ENCODE measurements at places on chromosomes 13 and 19. TPM values are rescaled to one million over a fixed set of nuclear protein-coding genes. Genes with fewer than 3 reads are reported as not detected.

Gene METTL21C
- not detected for total RNA-seq

Gene SIGLEC8
- total RNA-seq = 0.77 TPM

Gene KLK10
- total RNA-seq = 9.8 TPM

Gene GRIK5
- 1.6 TPM for total RNA-seq

Gene COL5A3
- 10.3 TPM for total RNA-seq

Gene UBL5
- total RNA-seq = 102 TPM

Gene RAB8A
- 69.3 TPM for total RNA-seq

Gene TMEM143
- 10.9 TPM for total RNA-seq

DNA sequence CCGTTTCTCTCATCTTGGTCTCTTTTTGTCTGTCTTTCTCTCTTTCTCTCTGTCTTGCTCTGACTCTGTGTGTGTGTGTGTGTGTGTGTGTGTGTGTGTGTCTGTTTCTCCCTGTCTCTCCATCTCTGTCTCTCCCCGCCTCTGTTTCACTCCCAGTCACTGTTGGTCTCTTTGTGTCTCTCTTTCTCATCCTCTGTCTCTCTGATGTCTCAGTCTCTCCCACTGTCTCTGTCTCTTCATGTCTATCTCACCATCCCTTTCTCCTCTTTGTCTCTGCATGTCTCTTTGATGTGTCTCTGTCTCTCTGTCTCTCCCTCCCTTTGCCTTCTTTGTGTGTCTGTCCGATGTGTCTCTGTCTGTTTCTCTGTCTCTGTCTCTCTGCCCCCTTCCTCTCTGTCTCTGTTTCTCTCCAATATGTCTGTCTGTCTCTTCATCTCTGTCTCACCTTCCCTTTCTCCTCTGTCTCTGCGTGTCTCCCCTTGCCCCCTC is 2.5 kb downstream of the NFIC start:
- peaks cover 17% of the 10 kb centered on the region for H3K4me1 ChIP-seq
- H3K27me3 ChIP-seq = peaks cover 22% of the 10 kb centered on the region
- DNase-seq = peak; percentile 55
- H3K27ac ChIP-seq = peak overlapping the region; percentile 95

- no peak for DNase-seq
- no peaks in the 10 kb centered on the region for H3K36me3 ChIP-seq
- H3K27ac ChIP-seq = no peak overlapping the region
- no peak overlapping the region for H3K4me3 ChIP-seq
- no peaks in the 10 kb centered on the region for H3K4me1 ChIP-seq
- H3K27me3 ChIP-seq = no peaks in the 10 kb centered on the region
These were observed 546.7 kb downstream of the RFC3 start for GRCh38 chr13:34364633-34365032.

DNA sequence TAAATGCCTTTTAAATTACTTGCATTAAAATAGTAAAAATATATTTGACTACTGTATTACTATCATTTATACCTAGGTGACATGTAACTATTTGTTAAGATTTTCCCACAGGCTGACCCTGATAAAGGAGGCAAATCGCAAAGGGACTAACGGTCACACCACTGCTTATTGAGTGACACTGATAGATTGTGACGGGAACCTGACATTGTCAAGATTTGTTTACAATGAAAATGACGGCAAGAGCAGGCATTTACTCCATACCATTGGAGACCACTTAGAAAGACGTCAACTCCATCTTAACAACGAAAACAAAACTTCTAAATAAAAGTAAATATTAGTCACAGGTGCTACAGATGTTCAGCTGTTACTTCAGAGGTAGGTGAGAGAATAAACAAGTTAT is 289.0 kb downstream of the DACH1 start:
- H3K4me3 ChIP-seq = no peak overlapping the region
- no peak overlapping the region for H3K27ac ChIP-seq
- DNase-seq = no peak
- H3K27me3 ChIP-seq = no peaks in the 10 kb centered on the region
- peaks cover 5% of the 10 kb centered on the region for H3K36me3 ChIP-seq

DNA sequence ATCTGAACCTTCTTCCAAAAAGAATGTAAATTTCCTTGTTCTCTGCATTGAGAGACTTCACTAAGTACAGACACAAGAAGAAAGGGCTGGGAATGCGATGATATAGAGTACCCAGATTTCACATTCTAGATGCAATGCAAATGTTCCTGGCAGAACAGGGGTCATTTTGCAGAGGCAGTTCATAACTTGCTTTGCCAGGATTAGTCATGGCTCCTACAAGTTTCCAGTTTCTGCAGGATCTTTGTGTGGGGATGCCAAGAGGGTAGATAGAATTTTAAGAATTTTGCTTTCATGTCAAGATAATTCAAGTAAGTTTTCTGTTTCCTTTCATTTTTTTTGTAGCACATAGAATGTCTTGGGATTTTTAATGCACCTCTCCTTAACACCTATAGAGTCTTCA is 181.2 kb downstream of the FGF9 start:
- H3K36me3 ChIP-seq = no peaks in the 10 kb centered on the region
- DNase-seq = no peak
- no peaks in the 10 kb centered on the region for H3K27me3 ChIP-seq

DNA sequence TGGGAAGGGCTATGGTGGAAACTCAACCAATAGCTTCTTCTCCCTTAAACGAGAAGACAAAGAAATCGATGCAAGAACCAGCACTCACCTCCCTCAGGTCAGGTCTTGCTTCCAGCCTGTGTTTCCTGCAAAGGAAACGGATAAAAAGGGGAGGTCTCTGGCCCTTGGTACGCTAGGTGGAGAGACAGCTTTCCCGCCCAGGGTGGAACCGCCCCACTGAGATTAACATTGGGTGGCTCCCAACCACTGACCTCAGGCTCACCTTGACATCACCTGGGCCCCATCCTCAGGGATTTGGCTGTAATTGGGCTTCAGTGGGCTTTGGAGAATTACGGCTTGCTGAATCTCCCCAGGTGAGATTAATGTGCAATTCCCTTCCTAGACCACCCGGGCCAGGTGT is at the start of gene NLRP7:
Gene NLRP7 (minus strand): TSS at position 150 of the 400 bp plus-strand sequence.
- DNase-seq = no peak
- H3K4me1 ChIP-seq = no peaks in the 10 kb centered on the region
- H3K4me3 ChIP-seq = no peak within 1 kb of the TSS
- H3K36me3 ChIP-seq = no peaks in the 10 kb centered on the region

- no peak for DNase-seq
- H3K27me3 ChIP-seq = no peaks in the 10 kb centered on the region
- no peak overlapping the region for H3K27ac ChIP-seq
- H3K4me3 ChIP-seq = no peak overlapping the region
- H3K4me1 ChIP-seq = no peaks in the 10 kb centered on the region
These were observed 649.4 kb upstream of the PCDH20 start for GRCh38 chr13:62065016-62065415.

GRCh38 chr13:83601539-83601938 is 280.7 kb downstream of the SLITRK1 start:
- no peak for DNase-seq
- H3K27ac ChIP-seq = no peak overlapping the region
- no peaks in the 10 kb centered on the region for H3K27me3 ChIP-seq

DNA sequence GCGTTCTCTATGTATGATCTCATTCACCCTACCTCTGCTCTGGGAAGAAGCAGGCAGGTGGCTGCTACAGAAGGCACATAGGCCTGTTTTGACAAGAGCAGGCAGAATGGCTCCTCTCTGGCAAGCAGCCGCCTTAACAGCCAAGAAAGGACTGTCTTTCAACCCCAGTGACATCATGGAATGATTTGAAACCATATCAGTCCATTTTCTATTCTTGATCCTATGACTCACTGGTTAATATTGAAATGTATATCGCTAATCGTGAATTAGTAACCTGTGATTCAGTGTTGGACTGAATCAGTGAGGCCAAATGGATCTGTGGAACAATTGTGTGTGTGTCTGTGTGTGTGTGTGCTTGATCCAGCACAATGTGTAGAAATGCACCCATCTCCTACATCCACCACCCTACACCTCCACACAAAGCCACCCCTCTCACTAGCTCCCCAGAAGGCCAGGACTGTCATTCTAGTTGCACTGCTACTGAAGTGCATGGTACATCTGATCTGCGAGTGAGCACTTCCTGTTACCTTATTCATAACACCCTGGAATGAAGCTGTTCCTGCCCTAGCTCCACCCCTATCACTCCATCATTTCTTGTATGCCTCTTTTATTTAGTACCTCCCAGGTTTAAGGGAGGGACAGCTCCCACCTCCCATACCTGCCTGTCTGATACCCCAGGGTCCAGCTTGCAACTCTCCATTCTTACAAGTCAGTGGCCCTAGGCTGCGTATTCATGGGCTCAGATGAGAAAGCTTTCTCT is 460.0 kb downstream of the FOXO1 start:
- H3K27me3 ChIP-seq = no peaks in the 10 kb centered on the region
- H3K4me1 ChIP-seq = no peaks in the 10 kb centered on the region
- H3K27ac ChIP-seq = no peak overlapping the region
- DNase-seq = no peak
- no peak overlapping the region for H3K4me3 ChIP-seq

DNA sequence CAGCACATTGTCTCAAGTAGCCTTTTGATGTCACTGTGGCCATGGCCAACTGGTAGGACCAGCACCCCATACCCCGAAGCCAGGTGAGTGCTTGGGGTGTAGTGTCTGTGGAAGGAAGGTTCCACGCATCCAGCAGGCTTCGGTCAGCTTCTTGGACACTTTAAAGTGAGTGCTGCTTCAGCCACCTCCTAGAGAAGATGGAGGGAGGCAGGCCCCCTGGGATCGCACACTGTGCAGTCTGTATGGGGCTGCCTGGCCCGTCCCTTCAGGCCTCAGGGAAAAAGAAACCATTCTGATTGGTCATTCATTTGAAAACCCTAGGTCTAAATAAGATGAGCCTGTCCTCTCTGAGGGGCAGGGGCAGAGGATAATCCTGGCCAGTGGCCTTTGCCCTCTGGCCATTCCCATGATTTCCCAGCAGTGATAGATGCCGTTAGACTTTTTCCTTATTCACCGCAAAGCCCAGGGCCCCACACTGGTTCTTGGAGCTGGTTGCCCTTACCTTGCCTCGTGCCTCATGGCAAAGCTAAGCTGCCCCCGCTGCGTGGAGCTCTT is 30.7 kb downstream of the GATAD2A start:
- no peak for DNase-seq
- no peaks in the 10 kb centered on the region for H3K27me3 ChIP-seq
- no peak overlapping the region for H3K27ac ChIP-seq
- H3K4me1 ChIP-seq = peaks cover 5% of the 10 kb centered on the region
- peaks cover 4% of the 10 kb centered on the region for H3K36me3 ChIP-seq

DNA sequence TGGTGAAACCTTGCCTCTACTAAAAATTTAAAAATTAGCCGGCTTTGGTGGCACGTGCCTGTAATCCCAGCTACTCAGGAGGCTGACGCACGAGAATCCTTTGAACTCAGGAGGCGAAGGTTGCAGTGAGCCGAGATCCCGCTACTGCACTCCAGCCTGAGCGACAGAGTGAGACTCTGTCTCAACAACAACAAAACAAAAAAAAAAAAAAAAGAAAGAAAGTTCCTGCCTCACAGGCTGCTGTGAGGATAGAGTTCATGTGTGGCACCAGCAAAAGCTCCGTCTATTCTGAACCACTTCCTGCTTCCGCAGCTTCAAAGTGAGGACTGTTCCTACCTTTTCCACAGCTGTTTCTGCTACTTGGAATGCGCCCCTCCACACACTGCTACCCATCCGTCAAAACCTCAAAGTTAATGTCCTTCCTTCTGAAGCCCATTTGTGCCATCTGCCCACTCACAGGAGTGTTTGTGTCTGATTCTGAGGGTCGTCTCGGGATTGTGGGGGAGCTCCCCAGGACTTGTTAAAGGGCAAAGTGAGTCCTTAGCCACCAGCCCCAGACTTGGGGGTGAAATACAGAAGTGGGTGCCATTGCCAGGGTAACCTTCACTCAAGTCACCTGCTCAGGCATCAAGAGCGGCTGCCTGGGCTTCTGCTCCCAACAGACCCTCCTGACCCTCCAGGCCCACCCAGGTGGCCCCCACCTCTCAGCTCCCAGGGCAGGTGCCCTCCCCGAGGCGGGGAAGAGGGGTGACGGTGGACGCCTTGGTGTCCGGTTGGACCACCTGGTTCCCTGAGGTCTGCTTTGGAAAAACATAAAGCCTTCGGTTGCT is 2.9 kb downstream of the MFSD12 start:
- H3K4me1 ChIP-seq = no peaks in the 10 kb centered on the region
- no peaks in the 10 kb centered on the region for H3K36me3 ChIP-seq
- H3K4me3 ChIP-seq = no peak overlapping the region
- no peak for DNase-seq
- no peak overlapping the region for H3K27ac ChIP-seq
- H3K27me3 ChIP-seq = no peaks in the 10 kb centered on the region

DNA sequence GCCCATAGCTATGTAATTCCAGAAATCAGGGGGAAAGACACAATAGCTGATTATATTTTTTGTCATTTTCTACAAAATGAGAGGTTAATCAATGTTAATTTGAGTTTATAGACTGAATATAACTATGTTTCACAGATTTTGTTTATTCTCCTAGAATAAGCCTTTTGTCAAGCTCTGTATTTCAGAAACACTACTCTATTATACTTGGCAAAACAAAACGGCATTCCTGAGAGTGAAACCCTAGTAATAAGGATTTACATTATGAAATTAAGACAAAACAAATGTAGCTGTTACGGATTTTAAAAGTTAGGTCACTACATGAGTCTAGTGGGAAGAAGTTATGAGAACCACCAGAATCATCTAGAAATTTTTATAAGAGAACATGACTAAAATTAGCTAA is 334.2 kb downstream of the KLF12 start:
- no peak overlapping the region for H3K4me3 ChIP-seq
- no peak overlapping the region for H3K27ac ChIP-seq
- no peak for DNase-seq
- no peaks in the 10 kb centered on the region for H3K4me1 ChIP-seq
- H3K27me3 ChIP-seq = no peaks in the 10 kb centered on the region

- no peak overlapping the region for H3K27ac ChIP-seq
- H3K4me3 ChIP-seq = no peak overlapping the region
- no peaks in the 10 kb centered on the region for H3K36me3 ChIP-seq
- no peak for DNase-seq
- no peaks in the 10 kb centered on the region for H3K27me3 ChIP-seq
These were observed 642.3 kb downstream of the TBC1D4 start for GRCh38 chr13:74839656-74840055.

- no peak for DNase-seq
- no peak overlapping the region for H3K4me3 ChIP-seq
- H3K4me1 ChIP-seq = peaks cover 24% of the 10 kb centered on the region
- no peak overlapping the region for H3K27ac ChIP-seq
- H3K36me3 ChIP-seq = peaks cover 15% of the 10 kb centered on the region
These were observed 2.9 kb downstream of the PROSER3 start for GRCh38 chr19:35760711-35761349.

DNA sequence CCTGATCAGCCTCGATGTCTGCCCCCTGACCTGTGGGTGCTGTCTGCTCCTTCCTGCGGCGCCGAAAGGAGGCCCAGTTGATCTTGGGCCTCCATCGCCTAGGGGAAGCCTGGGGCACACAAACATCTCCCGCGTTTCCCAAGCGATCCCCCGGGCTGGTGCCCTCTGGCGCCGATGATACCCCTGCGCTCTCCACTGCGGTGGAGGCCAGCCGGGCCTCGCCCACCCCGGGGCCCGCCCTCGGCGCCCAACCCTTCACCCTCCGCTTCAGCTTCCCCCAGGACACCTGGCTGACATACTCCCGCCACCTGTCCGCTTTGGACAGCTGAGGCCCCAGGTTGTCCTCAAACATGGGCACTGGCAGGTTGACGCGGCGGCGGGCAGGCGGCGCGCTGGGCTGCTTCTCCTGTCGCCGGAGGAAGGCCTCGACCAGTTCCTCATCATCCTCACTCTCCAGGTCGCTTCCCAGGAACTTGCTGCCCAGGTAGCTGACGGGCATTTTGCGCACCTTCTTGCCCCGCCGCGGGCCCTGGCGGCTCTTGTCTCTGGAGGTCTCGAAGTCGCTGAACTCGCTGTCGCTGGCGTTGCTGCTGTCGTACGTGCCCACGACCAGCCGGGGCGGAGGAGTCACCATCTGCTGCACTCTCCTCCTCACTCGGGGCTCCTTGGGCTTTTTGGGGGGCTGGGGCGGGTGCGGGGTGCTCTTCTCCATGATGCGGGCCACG is 1.3 kb downstream of the CCDC8 start:
- DNase-seq = no peak
- H3K27ac ChIP-seq = no peak overlapping the region
- H3K27me3 ChIP-seq = no peaks in the 10 kb centered on the region
- peaks cover 13% of the 10 kb centered on the region for H3K36me3 ChIP-seq
